ENCODE measurements at places on chromosomes 11 and 22.

GRCh38 chr11:112367461-112367860, 106.8 kb upstream of the PLET1 start:
- DNase-seq, result no peak

- DNase-seq, result no peak
These were observed 5.8 kb downstream of the ARL14EP start for GRCh38 chr11:30328681-30329080.

- DNase-seq, result no peak
These were observed 26.6 kb downstream of the CCDC90B start for GRCh38 chr11:83259559-83259958.

GRCh38 chr11:75275581-75275980, 35.0 kb downstream of the TPBGL start:
- peak; percentile 58 for DNase-seq

- no peak for DNase-seq
These were observed 90.9 kb downstream of the APIP start for GRCh38 chr11:34825315-34825669.

GRCh38 chr22:33162196-33162595, 104.0 kb upstream of the SYN3 start:
- DNase-seq, result no peak

GRCh38 chr11:121059605-121060004, 35.7 kb downstream of the TBCEL start:
- DNase-seq, result no peak

GRCh38 chr11:123051634-123052033, 10.3 kb downstream of the HSPA8 start:
- no peak for DNase-seq

DNA sequence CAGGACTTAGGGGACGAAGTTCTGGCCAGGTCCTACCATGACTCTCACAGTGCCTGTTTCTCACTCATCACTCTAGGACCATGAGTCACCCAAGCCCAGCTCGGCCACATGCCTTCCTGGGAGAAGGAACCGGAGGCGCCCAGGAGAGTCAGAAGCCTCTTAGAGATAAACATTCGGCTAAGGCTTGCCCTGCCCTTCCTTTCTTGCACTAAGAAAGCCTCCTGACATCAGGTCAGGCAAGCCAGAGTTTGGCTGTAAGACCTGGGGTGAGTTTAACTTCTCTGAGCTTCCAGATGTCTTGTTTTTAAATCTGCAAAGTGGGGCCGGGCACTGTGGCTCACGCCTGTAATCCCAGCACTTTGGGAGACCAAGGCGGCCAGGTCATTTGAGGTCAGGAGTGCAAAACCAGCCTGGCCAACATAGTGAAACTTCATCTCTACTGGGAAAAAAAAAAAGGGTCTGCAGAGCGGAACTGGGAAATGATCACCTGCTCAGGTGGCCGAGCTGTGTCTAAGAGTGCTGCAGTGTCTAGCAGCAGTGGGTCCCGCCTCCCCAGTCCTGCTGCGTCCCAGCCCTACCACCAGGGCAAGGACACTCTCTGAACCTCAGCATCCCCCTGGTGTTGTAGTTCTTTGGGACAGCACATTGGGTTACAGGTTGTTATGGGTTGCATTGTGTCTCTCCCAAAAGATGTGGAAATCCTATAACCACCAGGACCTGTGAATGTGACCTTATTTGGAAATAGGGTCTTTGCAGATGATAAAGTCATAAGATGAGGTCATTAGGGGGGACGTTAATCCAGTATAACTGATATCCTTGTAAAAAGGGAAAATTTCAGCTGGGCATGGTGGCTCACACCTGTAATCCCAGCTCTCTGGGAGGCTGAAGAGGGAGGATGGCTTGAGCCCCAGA, 1.8 kb upstream of the CARS1 start:
- DNase-seq, result no peak

- no peak for DNase-seq
These were observed 825.7 kb downstream of the FAM181B start for GRCh38 chr11:81907996-81908395.

DNA sequence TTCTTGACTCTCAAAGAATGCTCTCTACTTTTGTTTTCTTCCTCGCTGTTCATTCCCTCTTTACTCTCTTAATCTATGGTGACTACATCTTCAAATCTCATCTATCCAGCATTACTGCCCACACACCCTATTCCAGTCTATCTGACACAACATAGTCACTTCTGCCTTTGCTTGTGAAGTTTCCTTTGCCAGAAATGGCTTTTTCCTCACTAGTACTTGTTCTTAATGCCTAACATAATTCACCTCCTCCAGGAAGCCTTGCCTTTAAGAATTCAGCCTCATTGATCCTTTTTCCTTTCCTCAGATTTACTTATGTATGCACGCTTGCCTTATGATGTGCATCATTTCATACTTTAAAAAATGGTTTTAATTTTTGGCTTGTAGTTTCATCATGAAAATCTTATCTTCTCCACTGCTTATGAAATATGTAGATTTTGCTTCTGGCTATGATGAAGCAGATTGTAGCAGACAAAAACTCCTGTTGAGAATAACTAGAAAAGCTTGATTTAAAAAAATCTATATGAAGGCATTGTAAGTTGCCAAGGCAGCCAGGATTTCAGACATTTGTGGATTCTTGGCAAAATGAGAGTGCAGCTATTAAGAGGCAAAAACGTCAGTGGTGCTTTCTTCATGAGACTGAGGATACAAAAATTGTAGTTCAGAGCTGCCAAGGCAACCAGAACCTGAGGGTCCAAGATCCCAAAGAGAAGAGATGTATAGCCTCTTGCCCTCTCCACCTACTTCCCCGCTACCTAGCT, 31.8 kb downstream of the RNF169 start:
- DNase-seq, result no peak

DNA sequence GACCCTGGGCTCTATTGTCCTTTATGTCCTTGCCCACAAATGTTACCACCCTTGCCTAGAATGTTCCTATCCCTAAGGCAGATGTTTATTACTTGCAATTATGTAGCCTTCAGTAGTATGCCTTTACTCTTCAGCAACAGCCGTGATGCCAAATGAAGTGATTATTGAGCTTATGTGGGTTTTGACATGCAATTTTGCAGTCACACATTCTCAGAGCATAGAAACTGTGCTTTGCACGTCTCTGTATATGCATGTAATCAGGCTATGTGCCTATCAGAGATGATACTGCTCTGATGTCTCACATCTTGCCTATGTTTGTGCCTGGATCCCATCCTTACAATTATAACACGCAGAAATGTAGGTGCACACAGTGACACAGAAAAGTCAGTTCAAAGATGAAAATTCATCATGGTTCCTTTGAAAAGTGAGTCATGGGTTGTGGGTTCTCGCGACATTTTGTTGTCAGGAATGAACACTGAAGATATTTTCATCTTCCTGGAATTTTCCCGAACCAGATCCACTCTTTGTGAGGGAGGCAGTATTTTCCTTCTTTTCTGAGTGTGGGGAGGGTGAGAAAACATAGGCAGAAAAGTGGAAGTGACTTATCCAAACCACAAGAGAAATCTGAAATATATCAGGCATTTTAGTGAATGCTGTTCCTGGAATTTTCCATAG, 81.1 kb downstream of the BMAL1 start:
- DNase-seq, result no peak

- no peak for DNase-seq
These were observed 24.4 kb downstream of the SHANK3 start for GRCh38 chr22:50696799-50697561.
